ENCODE measurements at places on chromosomes 4 and X.

- no peak for DNase-seq
Observed at GRCh38 chr4:95108883-95109421, 351.2 kb downstream of the BMPR1B start.

- no peak for DNase-seq
Observed at GRCh38 chr4:121156822-121157769, 7.0 kb downstream of the TNIP3 start.

GRCh38 chr4:26015133-26015651 is 101.2 kb downstream of the SMIM20 start:
- DNase-seq, result no peak

- no peak for DNase-seq
Observed at GRCh38 chr4:80878218-80878617, 152.3 kb upstream of the BMP3 start.

GRCh38 chrX:38278682-38279081 is 48.6 kb downstream of the RPGR start:
- no peak for DNase-seq

DNA sequence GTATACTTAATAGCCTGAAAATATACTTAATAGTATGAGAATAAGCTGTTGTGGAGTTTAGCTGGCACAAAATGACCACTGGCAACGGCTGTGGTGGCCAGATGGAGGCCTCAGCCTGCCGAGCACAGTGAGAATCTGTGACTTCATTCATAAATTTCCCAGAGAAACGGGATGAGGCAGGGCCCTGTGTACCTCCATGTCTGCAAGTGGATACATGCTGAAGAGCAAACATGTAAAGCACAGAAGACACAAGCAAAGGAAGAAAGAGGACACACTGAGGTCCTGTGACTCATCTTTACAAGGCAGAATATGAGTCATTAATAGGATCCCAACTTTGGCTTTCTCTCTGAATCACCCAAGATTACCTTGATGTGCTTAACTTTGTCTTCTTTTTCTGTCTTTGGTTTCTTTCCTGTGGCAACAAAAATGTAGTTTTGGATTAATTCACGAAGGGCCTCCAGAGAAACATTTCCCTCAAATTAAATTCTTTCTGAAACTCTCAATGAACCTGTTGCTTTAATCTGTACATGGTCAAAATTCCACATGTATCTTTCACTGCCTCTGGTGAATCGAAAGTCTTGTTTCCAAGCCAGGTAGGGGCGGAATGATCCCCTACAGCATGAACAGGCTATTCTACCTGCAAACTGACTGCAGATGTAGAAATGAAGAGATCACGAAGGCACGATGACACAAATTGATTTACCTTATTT is 56.4 kb downstream of the IRF2 start:
- peak; percentile 31 for DNase-seq

DNA sequence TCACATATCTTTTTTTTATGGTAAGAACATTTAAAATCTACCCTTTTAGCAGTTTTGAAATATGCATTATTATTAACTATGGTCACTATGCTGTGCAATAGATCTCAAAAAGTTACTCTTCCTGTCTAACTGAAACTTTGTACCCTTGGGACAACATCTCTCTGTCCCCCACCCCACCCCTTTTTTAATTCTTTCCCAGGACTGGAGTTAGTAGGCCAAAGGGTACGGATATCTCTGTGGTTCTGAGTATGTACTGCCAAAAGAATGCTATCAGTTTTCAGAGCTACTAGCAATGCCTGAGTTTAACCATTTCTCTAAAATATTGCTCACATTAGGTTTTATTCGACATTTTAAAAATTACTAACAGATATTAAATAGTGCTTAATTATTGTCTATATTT is 4.7 kb upstream of the FAM241A start:
- DNase-seq, result no peak

GRCh38 chrX:12065251-12065650 is 73.0 kb upstream of the FRMPD4 start:
- no peak for DNase-seq

DNA sequence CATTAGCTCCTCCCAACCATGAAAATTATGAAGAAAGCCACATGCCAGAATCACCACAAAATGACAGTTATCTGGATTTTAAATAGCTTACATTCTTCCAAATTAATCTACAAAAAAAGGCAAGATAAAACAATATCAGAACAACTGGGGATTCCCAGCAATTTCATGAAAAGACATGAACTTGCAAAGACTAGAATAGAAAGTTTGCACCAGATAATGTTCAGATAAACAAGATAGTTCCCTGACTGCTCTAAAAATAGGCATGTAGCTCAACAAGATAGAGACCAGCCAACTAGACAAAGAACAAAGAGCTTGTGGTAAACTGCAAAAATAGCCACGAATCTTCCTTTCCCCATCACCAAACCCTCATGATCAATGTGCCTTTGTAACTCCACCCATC is 30.3 kb upstream of the DDX53 start:
- DNase-seq, result no peak

- no peak for DNase-seq
Observed at GRCh38 chr4:825063-825970, 612 bp downstream of the CPLX1 start.

- no peak for DNase-seq
Observed at GRCh38 chrX:106921637-106922036, 1.4 kb downstream of the CLDN2 start.

DNA sequence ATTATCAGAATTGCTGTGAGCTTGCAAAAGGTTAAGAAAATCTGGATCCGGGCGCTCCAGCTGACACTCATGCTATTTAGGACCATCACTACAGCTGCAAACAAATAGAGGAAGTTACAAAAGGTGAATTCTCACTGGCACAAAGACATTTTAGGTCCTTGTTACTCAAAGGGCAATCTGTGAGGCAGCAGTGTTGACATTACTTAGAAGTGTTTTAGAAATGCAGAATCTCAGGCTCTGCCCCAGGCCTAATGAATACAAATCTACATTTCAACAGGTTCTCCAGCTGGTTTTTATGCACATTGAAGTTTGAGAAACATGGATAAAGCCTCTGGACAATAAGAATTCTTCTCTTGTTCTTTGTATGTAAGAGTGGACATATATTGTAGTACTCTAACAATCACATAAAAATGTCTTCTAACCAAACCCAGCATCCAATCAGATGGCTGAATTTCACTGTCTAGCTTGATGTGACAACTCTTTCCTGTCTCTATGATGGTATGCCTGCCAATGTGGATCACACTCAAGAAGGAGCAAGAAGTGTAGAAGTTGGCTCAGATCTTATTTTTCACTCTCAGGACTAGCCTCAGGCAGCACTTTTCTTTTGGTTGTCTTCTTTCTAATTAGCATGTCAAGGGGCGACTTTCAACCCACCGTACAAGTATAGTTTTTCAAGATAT is 18.8 kb downstream of the SLC7A11 start:
- DNase-seq, result no peak

DNA sequence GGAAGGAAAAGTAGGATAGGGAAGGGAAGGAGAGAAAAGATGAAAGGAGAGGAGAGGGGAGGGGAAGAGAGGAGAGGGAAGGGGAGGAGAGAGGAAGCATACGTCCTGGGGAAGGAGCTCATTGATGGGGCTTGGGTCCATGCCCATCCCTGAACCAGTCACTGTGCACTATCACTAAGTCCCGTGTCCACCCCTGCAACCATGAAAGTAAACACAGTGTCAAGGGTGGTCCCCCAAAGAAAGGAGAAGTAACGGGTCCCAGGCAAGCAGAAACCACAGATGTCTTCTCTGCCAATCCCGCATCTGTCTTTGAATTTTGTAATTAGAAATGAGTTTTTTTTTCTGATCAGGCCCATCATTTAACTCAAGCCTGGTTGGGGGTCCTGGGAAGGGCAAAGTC is 55.2 kb downstream of the LGI2 start:
- DNase-seq, result no peak

- no peak for DNase-seq
Observed at GRCh38 chr4:163591614-163592020, 97.1 kb downstream of the TMA16 start.

GRCh38 chr4:139969635-139970266 is 184.2 kb downstream of the MAML3 start:
- DNase-seq, result no peak

DNA sequence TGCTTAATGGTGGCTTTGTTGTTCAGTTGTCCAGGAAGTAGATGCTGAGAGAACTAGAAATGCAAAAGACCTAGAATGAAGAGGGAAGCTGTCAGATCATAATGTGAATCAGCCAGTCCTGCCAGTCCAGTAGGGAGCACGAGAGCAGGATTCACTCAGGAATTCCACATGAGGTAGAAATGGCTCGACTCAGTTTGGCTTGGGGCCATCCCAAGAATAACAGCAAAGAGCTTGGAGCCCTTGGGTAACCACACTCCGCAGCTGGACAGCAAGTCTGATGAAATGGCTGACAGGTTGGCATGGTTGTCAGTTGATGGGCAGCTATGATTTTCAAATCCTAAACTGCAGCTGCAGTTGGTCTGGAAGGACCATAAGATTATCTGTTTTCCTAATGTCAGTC is 44.5 kb upstream of the WDR1 start:
- no peak for DNase-seq

- DNase-seq, result no peak
Observed at GRCh38 chr4:143396695-143397094, 60.0 kb downstream of the GAB1 start.

DNA sequence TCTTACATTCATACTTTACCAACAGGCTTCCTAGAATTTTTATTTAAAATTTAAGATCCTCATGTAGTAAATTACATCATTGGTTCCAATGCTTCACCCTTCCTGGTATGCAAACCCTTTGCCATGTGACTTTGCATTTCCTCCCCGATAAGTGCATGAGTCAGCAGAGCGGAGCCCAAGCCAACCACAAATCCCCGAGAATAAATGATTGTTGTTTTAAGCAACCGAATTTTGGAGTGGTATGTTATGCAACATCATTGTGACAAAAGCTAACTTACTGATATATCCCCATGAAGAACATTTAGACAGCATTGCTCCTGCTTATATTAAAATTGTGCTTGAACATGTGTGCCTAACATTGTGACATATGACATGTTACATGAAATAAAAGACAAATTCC is 199.4 kb upstream of the DDX53 start:
- no peak for DNase-seq

GRCh38 chr4:152039023-152039481 is 278.2 kb upstream of the GATB start:
- DNase-seq, result no peak

DNA sequence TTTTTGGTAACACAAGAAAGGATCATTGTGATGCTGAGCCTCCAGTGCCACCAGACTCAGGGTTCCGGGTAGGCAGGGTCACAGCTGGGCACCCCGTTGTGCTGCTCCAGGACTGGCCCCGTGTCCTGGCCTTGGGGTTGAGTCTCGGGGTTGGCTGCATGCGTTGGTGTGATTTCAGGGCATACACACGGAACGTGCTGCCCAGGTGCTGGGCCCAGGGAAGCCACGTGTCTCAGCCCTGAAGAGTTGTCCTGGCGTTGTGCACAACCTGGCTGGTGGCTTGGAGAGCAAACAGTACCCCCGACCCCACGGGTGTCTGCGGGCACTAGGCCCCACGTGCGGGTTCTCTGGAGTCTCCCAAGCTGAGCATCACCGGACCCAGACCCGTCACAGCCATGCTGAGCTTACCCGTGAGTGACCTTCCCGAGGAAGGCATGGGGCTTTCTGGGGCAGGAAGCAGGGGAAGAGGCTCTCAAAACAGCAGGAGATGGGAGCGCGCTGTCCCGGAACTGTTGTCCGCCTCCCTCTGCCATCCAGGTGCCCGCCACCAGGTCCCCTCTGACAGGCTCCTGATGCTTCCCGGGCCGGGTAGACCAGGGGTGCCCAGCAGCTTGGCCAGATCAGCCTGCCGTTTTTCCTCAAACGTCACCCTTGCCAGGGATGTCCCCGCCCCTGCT is 66.1 kb upstream of the ENPP6 start:
- peak; percentile 42 for DNase-seq

DNA sequence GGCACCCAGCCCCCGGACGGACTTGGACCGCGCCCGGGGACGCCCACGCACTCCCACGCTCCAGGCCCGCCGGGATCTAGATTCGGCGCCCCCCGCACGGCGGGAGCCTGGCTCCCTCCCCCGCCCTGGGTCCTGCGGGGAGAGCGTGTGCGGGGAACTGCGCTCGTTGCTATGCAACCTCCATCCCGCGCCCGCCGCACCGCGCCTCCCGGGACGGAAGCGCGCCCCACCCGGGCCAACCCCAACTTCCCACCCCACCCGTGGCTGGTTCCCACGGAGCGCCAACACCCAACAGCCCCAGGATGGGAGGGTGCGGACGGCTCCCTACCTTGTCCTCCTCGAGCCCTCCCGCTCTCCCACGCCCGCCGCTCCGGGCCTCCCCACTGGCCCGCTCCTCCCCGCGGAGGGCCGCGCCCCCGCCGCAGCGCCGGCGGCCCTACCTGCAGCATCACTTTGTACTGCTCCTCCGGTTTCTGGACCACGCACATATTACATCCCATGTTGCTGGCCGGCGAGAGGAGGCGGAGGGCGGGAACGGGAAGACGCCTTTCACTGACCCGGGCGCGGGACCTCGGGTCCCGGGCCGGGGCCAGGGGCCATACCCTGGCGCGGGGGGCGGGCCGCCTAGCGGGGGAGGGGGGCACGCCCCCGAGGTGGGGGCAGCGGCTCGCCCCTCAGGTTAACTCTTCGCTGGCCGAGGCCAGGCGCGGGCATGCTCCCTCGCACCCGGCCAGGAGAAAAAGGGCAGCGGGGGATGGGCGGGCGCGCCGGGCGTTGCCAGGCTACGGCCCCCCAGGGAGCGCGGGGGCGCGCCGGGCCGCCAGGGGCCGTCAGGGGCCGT is at the start of gene PDZD4:
TSS of gene PDZD4 (minus strand) at position 746 of the 841 bp plus-strand sequence. CDS start at position 500, 246 bp downstream.
- no peak for DNase-seq

GRCh38 chrX:112577146-112577545 is 102.6 kb downstream of the LHFPL1 start:
- no peak for DNase-seq

DNA sequence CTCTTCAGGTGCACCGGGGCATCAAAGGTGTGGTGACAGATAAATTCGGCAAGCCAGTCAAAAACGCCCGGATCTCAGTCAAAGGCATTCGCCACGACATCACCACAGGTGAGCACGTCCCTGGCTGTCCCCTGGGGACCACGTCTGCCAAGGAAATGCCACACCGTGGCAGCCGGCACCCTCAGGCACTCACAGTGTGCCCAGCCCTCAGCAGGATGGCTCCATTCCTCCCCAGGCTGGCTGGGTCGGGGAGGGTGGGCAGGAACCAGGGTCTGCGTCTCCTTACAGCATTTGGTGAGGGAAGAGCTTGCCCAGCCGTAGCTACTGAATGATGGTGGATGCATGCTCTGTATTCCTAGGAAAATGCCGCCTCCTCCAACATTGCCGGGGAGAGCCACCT is 25.9 kb downstream of the CPZ start:
- DNase-seq, result no peak

All from hippocampal formation (tissue), 2 donors.